Testis (tissue), 5 donors: ENCODE measurements at places on chromosomes 4 and X.

DNA sequence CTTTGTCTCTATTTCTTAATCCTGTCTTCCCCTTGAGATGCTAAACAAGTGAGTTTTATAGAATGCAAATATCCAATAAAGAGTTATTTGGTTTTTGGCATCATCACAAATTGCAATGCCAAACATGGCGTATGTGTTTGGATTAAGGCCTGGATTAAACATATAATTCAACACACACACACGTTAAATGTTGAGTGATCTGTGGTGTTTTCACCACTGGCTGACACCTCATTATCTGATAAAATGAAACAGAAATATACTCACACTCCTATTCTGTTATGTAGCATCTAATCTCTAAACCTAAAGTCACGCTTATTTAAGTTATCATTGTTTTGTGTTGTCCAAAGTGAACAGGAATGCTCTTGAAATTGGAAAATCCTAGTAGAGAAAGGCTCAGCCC lies 506.2 kb downstream of the FSTL5 start:
- no peak overlapping the region for H3K4me3 ChIP-seq

- H3K27me3 ChIP-seq: no peaks in the 10 kb centered on the region
- no peaks in the 10 kb centered on the region for H3K4me1 ChIP-seq
- no peak for DNase-seq
- H3K27ac ChIP-seq: no peak overlapping the region
- no peaks in the 10 kb centered on the region for H3K36me3 ChIP-seq
These were observed 632.7 kb downstream of the RAPGEF2 start for GRCh38 chr4:159735281-159736207.

DNA sequence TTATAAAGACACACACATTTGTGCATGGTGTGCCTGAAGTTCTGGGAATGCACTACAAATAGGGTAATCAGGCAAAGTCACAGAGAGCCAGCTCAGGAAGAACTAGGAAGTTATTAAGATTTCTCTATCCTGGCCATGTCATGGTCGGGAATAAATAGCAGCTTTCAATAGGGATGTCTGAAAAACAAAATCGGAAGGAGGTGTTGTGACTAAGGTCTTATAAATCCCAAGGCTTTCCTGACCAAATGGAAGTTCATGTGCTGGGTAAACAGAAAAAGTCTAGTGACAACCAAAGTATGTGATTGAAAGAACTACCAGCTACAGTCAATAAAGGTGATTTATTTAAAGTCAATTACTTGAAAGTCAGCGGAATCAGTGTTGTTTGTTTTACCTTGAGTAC lies 262.5 kb upstream of the HS3ST1 start:
- no peak for DNase-seq
- H3K4me3 ChIP-seq: no peak overlapping the region

- no peaks in the 10 kb centered on the region for H3K27me3 ChIP-seq
- H3K4me3 ChIP-seq: no peak overlapping the region
- DNase-seq: no peak
- H3K4me1 ChIP-seq: no peaks in the 10 kb centered on the region
- no peaks in the 10 kb centered on the region for H3K36me3 ChIP-seq
These were observed 1891.9 kb upstream of the PCDH10 start for GRCh38 chr4:131257241-131257640.

DNA sequence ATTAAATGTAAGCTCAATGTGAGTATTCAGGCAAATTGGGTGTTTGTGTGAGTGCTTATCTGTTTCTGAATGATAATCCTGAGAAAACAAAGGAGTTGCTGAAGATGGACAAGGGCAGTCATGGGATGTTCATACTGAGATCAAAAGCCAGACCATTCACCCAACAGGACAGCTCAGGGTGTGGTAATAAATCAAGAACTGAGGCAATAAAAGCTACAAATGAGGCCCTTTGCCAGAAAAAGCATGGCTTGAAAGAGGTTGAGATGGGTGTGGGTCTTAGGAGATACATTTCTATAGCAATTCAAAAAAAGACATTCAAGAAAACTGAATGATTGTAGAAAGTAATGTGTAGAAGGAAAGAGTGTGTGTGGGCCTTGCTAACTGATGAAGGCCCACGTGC lies 425.8 kb upstream of the BOD1L1 start:
- H3K27me3 ChIP-seq: no peaks in the 10 kb centered on the region
- H3K4me3 ChIP-seq: no peak overlapping the region
- no peak overlapping the region for H3K27ac ChIP-seq
- no peak for DNase-seq
- no peaks in the 10 kb centered on the region for H3K4me1 ChIP-seq
- H3K36me3 ChIP-seq: no peaks in the 10 kb centered on the region

DNA sequence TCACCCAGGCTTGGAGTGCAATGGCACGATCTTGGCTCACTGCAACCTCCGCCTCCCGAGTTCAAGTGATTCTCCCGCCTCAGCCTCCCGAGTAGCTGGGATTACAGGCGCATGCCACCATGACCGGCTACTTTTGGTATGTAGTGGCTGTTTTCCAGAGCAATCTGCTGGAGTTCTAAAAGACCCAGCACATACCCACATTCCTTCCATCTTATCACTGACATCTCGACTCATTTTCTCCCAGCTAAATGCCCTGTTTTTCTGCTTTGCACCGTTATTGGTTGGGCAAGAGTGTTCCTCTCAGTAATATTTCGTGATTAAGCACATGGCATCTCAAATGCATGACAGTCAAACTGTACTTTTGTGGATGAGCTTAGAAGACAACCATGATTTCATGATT lies 53.7 kb downstream of the PRKX start:
- H3K4me1 ChIP-seq: no peaks in the 10 kb centered on the region
- H3K27ac ChIP-seq: no peak overlapping the region
- H3K4me3 ChIP-seq: no peak overlapping the region
- no peak for DNase-seq
- H3K36me3 ChIP-seq: no peaks in the 10 kb centered on the region

GRCh38 chrX:41200785-41201184 lies 115.5 kb downstream of the USP9X start:
- no peaks in the 10 kb centered on the region for H3K36me3 ChIP-seq
- no peaks in the 10 kb centered on the region for H3K4me1 ChIP-seq
- no peak overlapping the region for H3K27ac ChIP-seq
- no peak for DNase-seq

DNA sequence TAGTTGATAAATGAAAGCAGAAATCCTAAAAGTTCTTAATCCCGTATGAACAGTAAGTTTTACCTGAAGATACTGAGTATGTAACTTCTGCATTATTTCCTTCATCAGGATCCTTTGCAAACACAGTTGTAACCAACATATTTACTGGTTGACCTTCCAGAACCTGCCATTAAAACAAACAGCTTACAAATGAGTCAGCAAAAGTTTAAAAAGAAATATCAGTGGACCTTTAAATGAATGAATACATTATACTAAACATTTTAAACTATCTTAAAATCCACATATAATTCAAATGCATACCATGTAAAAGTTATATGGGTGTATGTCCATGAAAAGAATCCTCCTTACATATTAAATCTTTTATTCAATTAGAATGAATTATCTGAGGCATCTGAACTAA lies 163.6 kb downstream of the DCHS2 start:
- no peak for DNase-seq
- H3K36me3 ChIP-seq: no peaks in the 10 kb centered on the region
- H3K27ac ChIP-seq: no peak overlapping the region
- peaks cover 6% of the 10 kb centered on the region for H3K4me1 ChIP-seq
- no peak overlapping the region for H3K4me3 ChIP-seq

DNA sequence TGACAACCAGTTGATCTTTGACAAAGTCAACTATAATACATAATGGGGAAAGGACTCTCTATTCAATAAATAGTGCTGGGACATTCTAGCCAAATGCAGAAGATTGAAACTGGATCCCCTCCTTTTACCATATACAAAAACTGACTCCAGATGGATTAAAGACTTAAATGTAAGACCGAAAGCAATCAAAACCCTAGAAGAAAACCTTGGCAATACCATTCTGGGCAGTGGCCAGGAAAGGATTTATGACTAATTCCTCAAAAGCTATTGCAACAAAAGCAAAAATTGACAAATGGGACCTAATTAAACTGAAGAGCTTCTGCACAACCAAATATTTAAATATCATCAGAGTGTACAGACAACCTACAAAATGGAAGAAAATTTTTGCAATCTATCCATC lies 185.1 kb downstream of the NPNT start:
- no peak for DNase-seq
- H3K27me3 ChIP-seq: no peaks in the 10 kb centered on the region
- H3K27ac ChIP-seq: no peak overlapping the region
- H3K4me3 ChIP-seq: no peak overlapping the region

- no peak overlapping the region for H3K27ac ChIP-seq
- no peaks in the 10 kb centered on the region for H3K4me1 ChIP-seq
- no peak for DNase-seq
- no peaks in the 10 kb centered on the region for H3K27me3 ChIP-seq
- H3K36me3 ChIP-seq: no peaks in the 10 kb centered on the region
- no peak overlapping the region for H3K4me3 ChIP-seq
These were observed 578.2 kb downstream of the FAM133A start for GRCh38 chrX:94252211-94252610.

DNA sequence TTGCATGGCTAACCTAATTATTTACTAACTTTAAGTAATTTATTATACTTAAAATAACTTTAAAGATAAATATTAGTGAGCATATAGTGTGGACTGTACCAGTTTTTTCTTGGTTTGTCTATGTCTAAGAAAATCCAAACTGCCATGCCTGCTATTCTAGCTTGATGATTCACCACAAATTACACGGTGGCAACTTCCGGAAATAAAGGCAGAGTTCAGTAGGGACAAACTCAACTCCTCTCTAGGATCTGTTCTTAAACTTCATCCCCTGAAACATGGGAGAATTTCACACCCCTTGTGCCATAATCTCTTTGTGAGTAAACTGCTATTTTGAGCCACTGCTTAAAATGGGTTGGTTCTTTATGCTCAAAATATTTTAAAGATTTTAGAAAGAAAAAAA lies 213.6 kb upstream of the NRK start:
- no peaks in the 10 kb centered on the region for H3K4me1 ChIP-seq
- H3K27ac ChIP-seq: no peak overlapping the region
- no peak overlapping the region for H3K4me3 ChIP-seq
- no peak for DNase-seq
- no peaks in the 10 kb centered on the region for H3K27me3 ChIP-seq

DNA sequence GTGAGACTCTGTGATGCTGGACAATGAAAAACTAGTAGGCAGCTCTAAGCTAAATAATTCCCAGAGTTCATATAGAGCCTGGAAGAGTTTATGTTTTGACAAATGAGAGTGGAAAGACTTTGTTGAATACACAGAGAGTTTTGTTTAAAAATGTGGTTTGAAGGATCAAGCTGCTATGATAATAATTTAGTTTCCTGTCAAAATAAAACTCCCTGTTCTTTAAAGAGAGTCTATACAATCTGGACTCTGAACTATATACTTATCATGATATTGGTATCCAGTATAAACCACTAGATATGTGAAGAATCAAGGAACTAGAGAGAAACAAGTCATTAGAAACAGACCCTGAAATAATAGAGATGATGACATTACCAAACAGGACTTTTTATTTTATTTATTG lies 158.6 kb downstream of the C4orf33 start:
- H3K36me3 ChIP-seq: no peaks in the 10 kb centered on the region
- no peak overlapping the region for H3K27ac ChIP-seq
- no peaks in the 10 kb centered on the region for H3K4me1 ChIP-seq
- H3K4me3 ChIP-seq: no peak overlapping the region

DNA sequence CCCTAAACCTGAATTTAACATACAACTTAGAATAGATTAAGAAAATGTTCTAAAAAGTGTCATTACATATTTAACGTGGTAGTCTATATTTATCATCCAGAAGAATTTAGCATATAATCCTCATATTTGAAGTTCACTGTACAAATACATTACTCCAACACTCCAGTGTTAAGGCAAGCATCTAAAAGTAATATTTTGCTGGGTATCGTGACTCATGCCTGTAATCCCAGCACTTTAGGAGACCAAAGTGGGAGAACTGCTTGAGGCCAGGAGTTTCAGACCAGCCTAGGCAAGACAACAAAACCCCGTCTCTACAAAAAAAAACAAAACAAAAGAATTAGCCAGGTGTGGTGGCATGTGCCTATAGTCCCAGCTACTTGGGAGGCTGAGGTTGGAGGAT lies 24.8 kb downstream of the LRBA start:
- DNase-seq: no peak
- no peaks in the 10 kb centered on the region for H3K27me3 ChIP-seq
- no peak overlapping the region for H3K27ac ChIP-seq
- no peak overlapping the region for H3K4me3 ChIP-seq
- no peaks in the 10 kb centered on the region for H3K4me1 ChIP-seq
- no peaks in the 10 kb centered on the region for H3K36me3 ChIP-seq

DNA sequence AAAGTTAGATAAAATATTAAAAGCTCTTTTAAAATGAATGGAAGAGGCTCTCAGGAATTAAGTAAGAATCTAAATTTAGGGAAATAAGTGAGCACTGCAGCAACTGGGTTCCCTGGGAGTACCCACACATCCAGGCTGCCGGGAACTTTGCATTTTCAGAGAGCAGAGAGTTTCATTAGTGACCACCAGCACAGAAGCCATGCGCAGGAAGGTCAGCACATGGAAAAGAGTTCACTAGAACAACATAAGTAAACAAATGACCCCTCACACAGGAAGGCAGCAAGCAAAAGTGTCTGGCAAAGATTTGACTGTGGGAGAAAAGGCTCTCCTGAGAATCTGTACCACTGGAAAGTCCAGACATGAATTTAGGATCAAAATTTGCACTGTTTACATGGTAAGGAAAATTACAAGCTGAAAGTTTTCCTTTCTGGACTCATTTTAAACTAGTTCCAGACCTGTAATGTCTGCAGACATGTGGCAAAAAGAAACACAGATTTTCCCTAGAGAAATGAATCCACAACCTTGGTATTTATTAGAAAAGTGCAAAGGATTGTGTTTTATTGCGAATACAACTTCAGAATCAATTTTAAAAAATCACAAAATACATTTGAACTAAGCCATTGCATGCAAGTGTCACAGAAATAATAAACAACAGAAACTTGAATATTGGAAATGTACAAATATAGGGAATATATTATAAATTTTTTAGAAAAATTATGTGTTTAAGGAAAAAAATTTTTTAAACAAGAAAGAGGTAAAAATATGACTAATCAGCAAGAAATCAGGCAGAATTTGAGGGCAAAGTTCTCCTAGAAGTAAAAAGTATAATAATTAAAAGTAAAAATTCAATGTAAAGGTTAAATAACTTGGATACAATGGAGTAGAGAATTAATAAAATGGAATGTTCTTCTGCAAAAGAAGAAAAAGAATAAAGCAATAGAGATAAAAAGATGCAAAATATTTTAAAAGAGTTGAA lies 18.4 kb upstream of the MYOZ2 start:
- no peak overlapping the region for H3K27ac ChIP-seq
- no peaks in the 10 kb centered on the region for H3K36me3 ChIP-seq
- H3K4me1 ChIP-seq: no peaks in the 10 kb centered on the region
- no peaks in the 10 kb centered on the region for H3K27me3 ChIP-seq

DNA sequence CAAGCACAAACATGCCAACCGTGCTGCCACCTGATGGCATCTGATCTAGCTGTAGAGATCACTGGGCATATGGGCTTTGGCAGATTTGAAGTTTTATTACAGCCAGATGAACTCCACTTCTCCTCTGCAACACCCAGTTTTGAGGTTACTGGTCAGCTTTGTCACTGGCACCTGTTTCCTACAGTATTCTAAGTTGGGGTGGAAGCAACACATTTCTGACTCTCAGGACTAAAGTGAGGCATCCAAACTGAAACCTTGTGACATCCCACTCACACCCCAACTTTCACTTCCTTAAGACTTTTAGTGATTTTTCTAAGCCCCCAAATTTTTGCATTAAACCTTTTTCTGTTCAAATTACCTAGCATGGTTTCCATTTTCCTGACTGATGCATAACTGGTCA lies 115.1 kb upstream of the PCDH18 start:
- no peak for DNase-seq
- no peak overlapping the region for H3K4me3 ChIP-seq
- H3K36me3 ChIP-seq: no peaks in the 10 kb centered on the region
- H3K27me3 ChIP-seq: no peaks in the 10 kb centered on the region
- H3K4me1 ChIP-seq: no peaks in the 10 kb centered on the region
